ENCODE measurements at places on chromosomes 2 and 18. TPM values are rescaled to one million over a fixed set of nuclear protein-coding genes. Genes with fewer than 3 reads are reported as not detected.

ABCG8 gene
- 0.60 TPM for polyA plus RNA-seq

MYO7B gene
- polyA plus RNA-seq, result 0.51 TPM

SNED1 gene
- 40.8 TPM for polyA plus RNA-seq

UBXN4 gene
- 168 TPM for polyA plus RNA-seq

SNORC gene
- 0.93 TPM for polyA plus RNA-seq

MDH1B gene
- polyA plus RNA-seq, result 7.6 TPM

MC5R gene
- 0.12 TPM for polyA plus RNA-seq

GRCh38 chr2:38485734-38486133 lies 108.7 kb upstream of the ATL2 start:
- DNase-seq, result no peak

DNA sequence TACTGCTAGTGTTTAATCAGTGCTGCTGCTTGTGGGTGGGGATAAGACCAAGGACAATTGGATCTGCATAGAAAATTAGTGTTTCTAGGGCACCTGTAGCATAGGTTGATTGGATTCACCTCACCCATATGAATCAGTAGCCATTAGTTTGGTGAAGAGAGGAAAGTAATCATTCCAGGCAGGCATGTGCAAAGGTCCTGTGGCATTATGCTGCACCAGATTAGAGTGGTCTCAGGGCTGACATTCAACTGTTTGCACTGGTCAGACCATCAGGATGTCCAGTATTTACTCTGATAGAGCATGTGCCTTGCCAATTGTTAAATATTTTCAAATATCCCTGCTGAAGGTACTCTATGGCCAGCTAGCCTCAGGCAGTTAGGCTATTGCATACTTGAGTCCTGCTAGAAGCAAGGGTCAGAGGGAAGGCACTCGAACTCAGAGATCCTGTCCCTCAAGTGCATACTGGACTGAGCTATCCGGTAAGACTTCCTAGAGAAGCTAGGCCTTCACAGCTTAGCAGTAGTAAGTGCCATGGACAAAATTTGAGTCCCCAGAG lies 64.7 kb downstream of the SKA1 start:
- DNase-seq, result no peak

DNA sequence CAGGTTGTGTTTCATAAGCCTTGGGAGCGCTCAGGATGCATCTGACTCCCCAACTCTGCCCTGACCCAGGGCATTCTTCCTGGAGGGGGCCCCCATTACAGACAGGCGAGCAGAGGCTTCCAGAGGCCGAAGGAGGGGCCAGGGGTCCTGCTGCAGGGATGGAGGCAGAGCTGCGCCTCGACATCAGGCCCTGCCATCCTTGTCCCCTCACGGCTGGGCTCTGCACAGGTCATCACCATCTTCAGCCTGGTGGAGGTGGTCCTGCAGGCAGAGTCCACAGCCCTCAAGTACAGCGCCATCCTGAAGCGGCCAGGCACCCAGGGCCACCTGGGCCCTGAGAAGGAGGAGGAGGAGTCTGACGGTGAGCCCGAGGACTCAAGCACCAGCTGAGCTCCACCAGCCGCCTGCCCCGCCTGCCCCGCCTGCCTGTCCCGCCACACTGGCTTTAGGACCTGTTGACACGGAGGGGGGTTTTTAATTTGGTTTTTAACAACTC lies 42.3 kb upstream of the ALPP start:
- no peak for DNase-seq

DNA sequence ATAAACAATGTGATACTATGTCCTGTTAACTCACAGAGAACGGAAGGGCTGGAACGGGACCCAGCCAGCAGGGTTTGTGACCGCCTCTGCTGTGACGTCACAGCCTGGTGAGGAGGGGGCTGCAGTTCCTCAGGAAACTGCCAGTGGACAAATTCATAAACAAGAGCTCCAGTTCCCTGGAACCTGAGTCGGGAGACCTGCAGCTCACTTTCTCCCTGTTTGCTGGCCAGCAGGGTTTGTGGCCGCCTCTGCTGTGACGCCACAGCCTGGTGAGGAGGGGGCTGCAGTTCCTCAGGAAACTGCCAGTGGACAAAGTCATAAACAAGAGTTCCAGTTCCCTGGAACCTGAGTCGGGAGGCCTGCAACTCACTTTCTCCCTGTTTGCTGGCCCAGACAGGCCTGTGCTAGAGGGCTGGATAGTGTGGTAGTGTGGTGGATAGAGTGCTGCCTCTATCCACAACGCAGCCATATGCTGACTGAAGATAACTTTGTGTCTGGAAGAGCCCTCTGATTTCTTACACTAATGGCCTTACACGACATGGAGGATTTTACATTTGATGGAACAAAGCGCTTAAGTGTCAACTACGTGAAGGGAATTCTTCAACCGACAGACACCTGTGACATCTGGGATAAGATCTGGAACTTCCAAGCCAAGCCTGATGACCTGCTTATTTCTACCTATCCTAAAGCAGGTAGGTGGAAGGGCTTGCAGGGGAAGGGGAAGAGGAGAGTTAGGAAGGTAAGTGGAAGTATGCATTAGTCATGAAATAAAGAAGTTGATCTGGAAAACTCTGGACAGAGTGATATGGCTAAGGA lies at the start of gene SULT1C4:
Gene SULT1C4 (plus strand): TSS at position 140 of the 816 bp plus-strand sequence. CDS start 384 bp downstream, at position 524.
- DNase-seq, result peak; percentile 96

GRCh38 chr2:240596491-240596931 lies 10.0 kb downstream of the CAPN10 start:
- no peak for DNase-seq

GRCh38 chr2:84880645-84881521 lies at the start of gene TRABD2A:
Gene TRABD2A, minus strand, starts transcription at chr2:84881084. Its CDS starts 45 bp downstream, at chr2:84881039.
- peak; percentile 26 for DNase-seq

GRCh38 chr2:9660154-9660553 lies 29.4 kb upstream of the YWHAQ start:
- DNase-seq, result no peak

DNA sequence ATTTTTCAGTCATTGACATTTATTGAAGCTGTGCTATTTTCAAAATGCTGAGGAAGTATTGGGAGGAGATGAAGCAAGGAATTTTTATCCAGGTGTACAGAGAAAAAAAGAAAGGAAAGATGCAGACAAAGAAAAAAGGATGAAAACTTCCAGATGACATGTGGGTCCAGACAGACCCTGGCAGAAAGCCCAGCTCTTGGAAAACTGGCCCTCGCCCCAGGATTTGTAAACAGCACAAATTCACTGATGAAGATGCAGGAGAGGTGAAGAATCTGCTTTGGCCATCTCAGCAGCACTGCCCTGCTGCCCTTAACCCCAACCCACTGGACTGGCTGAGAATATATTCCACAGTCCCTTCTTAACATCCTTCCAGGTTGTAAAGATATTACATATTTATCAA lies 12.5 kb downstream of the TACR1 start:
- DNase-seq, result peak; percentile 70

All from right lung (tissue), 10 donors.